ENCODE measurements at places on chromosomes 12 and 14.

DNA sequence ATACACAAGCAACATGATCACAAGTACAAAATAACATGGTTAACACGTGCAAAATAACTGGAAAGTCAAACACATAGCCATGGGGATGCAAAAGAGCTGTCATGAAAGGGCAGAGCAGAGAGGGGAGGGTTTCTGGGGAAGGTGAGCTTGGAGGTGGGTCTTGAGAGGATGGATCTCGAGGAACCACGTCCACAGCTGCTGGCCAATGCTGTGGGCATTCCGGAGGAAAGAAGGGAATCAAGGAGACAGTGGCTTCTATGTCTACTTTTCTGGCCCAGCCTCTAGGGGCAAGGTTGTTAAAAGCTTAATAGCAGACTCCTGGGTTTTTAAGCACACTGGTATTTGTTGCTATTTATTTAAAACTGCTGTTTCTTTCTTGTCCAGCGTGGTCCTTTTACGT, 8.4 kb upstream of the MYH7 start:
- no peak for DNase-seq

DNA sequence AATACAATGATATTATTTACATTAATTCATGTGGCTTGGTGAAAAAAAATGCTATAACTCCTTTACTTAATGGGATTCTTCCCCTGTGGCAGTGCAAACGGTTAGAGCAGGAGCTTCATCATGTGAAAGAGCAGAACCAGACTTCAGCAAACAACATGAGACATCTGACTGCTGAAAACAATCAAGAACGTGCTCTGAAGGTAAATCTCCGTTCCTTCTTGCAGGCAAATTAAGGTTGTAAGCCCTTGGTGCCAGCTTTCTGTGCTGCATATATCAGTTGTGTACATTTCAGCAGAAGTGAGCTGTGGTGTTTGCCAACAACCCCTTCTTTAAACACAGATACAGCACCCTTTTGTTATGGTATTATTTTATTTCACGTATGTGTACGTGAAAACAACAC, 171.7 kb downstream of the MIPOL1 start:
- no peak for DNase-seq

DNA sequence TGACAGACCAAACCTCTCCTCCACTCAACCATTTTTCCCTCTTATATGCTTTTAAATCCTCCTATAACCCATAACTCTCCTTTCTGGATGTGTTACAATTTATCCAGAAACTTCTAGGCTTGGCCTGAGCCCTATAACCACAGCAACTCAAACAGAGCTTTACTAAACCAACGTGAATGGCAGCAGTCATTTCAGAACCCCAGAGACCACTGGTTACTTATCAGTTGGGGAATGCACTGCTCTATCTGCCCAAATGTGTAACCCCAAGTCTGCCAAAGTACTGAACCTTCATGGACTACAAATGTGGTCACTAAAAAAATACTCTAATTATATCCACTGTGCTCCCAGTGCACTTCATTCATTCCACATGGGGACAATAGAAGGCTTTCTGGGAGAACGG, 42.0 kb downstream of the NAA25 start:
- DNase-seq = no peak

- DNase-seq = peak; percentile 21
Observed at GRCh38 chr12:2895051-2895451, 4.4 kb downstream of the TULP3 start.

GRCh38 chr14:101845896-101846295, 84.4 kb downstream of the PPP2R5C start:
- DNase-seq = no peak

GRCh38 chr14:86865934-86866333, 1127.0 kb downstream of the GALC start:
- DNase-seq = no peak

DNA sequence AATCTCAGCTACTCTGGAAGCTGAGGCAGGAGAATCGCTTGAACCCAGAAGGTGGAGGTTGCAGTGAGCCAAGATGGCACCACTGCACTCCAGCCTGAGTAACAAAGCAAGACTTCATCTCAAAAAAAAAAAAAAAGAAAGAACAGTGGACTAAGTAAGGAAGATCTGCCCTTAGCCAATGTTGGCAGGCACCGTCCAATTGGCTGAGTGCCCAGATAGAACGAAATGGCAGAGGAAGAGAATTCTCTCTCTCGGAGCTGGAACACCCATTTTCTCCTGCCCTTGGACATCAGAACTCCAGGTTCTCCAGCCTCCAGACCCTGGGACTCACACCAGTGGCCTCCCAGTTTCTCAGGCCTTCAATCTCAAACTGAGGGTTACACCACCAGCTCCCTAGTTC, 49.9 kb downstream of the ESR2 start:
- peak; percentile 13 for DNase-seq
